Astrocyte of the hippocampus (primary cell): ENCODE measurements at places on chromosomes 3 and 15.
A peak's percentile ranks its signal among the peaks of the same experiment; 100 is the strongest.

DNA sequence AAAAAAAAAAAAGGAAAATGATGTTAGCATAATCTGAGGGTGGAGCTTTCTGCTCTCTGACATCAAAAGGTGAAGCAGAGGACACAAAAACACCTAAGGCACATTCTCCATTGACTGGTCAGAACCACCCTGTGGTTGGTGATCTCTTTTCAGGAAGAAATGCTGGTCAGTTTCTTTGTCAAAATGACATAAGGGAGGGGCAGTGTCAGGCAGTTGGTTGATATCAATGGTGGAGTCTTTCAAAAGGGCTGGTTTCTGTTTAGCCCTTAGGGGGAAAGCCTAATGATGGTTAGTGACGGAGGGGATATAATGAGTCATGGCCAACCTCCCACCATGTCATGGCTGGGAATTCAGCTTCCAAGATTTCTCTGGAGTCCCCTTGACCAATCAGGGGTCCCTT is 185.9 kb upstream of the GBE1 start:
- no peak for DNase-seq

DNA sequence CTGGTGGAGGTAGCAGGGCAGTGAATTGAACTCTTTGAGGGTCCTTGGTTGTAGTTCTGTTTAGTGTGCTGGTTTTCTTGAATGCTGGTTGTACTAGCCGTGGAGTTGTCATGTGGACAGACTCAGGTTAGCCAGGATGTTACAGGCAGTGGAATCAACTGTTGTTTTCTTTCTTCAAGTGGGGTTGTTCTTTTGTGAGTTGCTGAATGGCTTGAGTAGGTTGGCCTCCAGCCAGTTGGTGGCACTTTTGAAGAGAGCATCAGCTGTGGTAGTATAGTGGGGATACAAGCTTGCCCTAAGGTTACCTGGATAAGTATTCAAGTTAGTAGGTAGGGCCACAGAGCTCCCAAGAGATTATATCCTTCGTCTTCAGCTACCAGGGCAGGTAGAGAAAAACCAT is 31.8 kb upstream of the RARB start:
- no peak for DNase-seq

DNA sequence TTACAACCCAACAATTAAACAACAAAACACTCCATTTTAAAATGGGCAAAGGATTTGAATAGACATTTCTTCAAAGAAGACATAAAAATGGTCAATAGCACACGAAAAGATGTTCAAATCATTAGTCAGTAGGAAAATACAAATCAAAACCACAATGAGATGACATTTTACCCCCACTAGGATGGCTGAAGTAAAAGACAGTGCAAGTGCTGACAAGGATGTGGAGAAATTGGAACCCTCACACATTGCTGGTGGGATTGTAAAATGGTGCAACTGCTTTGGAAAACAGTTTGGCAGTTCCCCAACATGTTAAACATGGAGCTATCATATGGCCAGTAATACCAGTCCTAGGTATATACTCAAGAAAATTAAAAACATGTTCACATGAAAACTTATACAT is 11.6 kb downstream of the GALNT15 start:
- DNase-seq, result no peak

DNA sequence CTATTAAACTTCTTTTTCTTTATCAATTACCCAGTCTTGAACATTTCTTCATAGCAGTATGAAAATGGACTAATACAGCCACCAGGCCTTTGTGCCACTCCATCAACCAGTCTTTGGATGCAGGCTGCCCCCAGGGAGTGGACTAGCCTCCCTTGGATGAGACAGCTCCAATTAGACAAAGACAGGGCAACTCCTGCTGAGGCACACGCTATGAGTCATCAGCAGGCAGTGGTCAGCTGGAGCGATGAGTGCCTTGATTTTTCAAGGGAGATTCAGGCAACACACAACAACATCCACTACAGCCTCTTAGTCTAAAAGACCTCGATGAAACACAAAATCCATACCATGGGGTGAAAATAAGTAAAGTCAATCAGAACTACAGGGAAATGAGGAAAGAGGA is 160.1 kb downstream of the ARRDC4 start:
- DNase-seq, result peak; percentile 7

- DNase-seq, result no peak
Observed at GRCh38 chr3:12585181-12585580, 28.3 kb downstream of the MKRN2 start.

GRCh38 chr3:141529717-141530414 is 43.0 kb downstream of the RASA2 start:
- DNase-seq, result no peak

- peak; percentile 32 for DNase-seq
Observed at GRCh38 chr3:132079147-132079546, 44.3 kb upstream of the CPNE4 start.

- DNase-seq, result peak; percentile 44
Observed at GRCh38 chr15:45635191-45635638, 386 bp downstream of the SQOR start.

GRCh38 chr3:159158213-159158612 is 356.4 kb downstream of the MFSD1 start:
- no peak for DNase-seq

DNA sequence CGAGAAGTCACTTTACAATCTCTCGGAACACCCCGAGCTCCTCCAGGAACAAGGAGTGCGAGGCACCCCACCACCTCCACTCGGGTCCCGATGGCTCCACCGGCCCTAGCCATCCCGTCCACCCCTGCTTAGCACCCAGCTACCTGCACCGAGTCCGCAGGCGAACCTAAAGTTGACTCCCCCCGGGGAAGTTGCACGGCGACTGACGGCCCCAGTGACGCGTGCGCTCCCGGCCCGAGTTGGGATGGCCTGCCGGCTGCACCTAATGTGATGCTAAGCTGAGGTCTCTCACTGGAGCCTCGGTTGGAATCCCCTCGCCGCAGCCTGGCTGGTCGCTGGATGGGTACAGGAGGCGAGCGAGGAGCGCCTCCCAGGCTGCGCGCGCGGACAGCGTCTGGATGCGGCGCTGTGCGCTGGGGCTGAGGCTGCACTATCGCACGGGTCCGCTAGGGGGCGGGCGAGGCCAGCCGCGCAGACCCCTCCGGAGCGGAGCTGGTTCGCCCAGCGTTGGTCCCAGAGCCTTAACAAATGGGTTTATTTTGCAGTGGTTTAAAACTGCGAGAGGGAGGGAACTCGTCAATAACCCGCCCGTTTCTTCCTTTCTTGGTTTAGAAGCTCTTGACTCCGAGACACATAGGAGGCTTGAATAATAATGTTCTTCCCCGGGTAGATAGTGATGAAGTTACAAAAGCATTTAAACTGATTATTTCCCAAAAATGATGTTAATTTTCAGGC is at the start of gene OXTR:
TSS of gene OXTR (minus strand) at position 526 of the 735 bp plus-strand sequence. CDS start 1,426 bp downstream, outside the sequence.
- DNase-seq, result peak; percentile 95

GRCh38 chr15:96342406-96343112 is 12.1 kb downstream of the NR2F2 start:
- no peak for DNase-seq
